ENCODE measurements at places on chromosomes 6 and 20.

GRCh38 chr20:24950128-24950835, 1.2 kb downstream of the CST7 start:
- DNase-seq = no peak

- DNase-seq = no peak
Observed at GRCh38 chr20:50392138-50392866, 117.9 kb upstream of the PTPN1 start.

DNA sequence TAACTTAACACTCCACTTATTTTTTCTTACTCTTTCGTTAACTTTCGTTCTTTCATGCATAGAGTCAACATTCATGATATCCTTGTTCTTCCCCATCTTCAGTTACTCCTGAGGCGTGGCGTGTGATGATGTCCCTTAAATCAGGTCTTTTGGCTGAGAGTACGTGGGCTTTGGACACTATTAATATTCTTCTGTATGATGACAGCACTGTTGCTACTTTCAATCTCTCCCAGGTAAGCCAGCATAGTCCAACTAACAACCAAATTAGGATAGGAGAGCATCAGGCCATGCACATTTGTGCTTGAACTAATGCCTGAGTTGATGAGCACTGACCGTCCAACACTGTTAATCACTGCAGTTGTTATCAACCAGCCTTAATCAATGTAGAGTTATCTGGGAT, 119.6 kb downstream of the TMEM242 start:
- DNase-seq = no peak

- no peak for DNase-seq
Observed at GRCh38 chr6:32908897-32909296, 31.9 kb downstream of the HLA-DMB start.

- no peak for DNase-seq
Observed at GRCh38 chr6:168493976-168494375, 53.0 kb downstream of the SMOC2 start.

GRCh38 chr6:127924440-127924839, 23.6 kb upstream of the THEMIS start:
- DNase-seq = no peak

All from activated CD4-positive, alpha-beta T cell treated with anti-CD3 and anti-CD28 coated beads for 4 hours (primary cell).